A549 treated with DMSO at 1 μM for 4 hours (cell line): ENCODE measurements at places on chromosomes 5 and 9. TPM values are rescaled to one million over a fixed set of nuclear protein-coding genes. Genes with fewer than 3 reads are reported as not detected.

The CNOT8 gene
- total RNA-seq, result 34.0 to 40.2 TPM (median 38.5 TPM) in 5 replicates

The FGD3 gene
- total RNA-seq, result 0.11 to 0.41 TPM (median 0.23 TPM) in 5 replicates

The ADAMTSL1 gene
- 0.06 to 0.09 TPM in 2 of 5 replicates, not detected in the others for total RNA-seq

The NTRK2 gene
- total RNA-seq, result 0.01 to 0.03 TPM (median 0.03 TPM) in 5 replicates

The S100Z gene
- total RNA-seq, result not detected in 5 replicates

The PCDHGA11 gene
- total RNA-seq, result not detected in 5 replicates

The FYB1 gene
- 12.9 to 18.3 TPM (median 17.1 TPM) in 5 replicates for total RNA-seq

The CSF2 gene
- total RNA-seq, result 0.49 to 1.2 TPM (median 0.52 TPM) in 5 replicates

The CCNB1 gene
- total RNA-seq, result 272 to 291 TPM (median 279 TPM) in 5 replicates

The QRFP gene
- total RNA-seq, result not detected in 5 replicates

The C7 gene
- total RNA-seq, result not detected in 5 replicates

The SUB1 gene
- 185 to 303 TPM (median 260 TPM) in 5 replicates for total RNA-seq
